HT-29 (cell line): ENCODE measurements at places on chromosomes 16 and 17.

DNA sequence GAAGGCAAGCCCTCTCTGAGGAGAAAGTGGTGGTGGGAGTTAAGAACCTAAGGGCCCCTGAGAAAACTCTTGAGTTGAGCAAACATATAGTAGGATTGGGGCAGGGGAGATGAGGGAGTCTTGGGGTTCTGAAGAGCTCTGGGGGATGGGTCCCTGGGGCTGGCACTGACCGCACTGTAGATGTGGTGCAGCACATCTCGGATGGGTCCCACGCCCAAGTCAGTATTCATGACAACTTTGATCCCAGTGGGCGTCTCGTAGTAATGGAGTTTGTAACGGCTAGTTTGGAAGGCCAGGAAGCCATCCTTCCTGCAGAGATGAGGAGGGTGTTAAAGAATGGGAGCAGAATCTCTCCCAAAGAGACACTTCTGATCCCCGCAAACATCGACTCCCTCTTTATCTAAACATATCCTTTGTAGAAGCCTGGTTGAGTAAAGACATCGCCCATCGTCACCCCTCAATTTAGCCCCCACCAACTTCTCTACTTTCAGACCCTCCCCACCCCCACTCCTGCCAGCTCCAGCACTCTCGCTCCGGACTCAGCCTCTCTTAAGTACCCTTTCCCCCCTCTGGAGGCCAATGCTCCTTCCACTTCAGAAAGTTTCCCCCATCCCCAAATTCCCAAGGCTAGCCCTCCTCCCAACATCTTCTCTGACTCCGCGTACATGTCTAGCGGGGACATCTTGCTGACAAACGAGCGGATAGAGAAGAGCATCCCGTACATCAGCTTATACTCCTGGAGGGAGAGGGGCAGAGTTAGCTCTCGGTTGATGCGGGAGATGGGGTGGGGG is 710 bp downstream of the TRAPPC1 start:
- DNase-seq = no peak

GRCh38 chr17:80244871-80245509 is 15.7 kb upstream of the RNF213 start:
- DNase-seq = no peak

DNA sequence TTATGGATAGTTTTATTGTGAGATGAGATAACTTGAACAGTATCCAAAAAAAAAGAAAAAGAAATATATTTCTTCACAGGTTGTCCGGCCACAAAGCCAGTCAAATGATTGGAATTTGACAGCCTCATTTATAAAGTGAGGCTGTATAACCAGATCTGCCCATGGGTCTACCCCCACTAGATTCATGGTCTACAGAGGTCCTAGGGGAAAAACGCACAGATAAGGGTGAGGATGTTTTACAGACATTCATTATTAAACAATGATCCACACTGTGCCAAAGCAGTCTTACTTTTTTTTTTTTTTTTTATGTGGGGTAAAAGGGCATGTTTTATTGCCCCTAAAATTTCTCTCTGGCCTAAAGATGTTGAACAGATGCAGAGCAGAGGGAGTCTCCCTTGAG is 1503.0 kb upstream of the CDH8 start:
- DNase-seq = no peak

DNA sequence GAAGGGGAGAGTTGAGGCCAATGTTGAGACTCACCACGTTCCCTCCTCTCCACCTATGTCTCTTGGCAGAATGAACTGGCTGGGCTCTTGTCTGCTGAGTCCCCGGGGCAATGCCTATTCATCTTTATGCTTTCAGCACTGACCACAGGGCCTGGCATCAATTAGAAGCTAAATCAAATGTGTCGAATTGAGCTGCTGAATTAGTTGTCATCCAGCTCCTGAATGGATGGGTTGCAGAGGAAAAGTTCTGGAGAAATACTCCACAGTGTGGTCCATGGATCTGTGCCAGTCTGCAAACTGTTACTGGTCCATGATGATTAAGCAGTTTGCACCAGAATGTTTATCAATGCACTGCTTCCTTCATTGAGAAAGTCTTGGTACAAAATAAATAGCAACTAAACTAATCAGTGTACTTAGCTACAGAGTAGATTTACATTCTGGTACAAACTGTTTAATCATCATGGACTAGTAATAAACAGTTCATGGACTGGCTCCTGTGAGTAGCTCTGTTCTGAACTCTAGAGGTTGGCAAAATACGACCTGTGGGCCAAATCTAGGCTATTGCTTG is 4.6 kb downstream of the CNGB1 start:
- no peak for DNase-seq

GRCh38 chr16:83301971-83302370 is 505.8 kb upstream of the HSBP1 start:
- no peak for DNase-seq

GRCh38 chr16:70267516-70267915 is 15.8 kb upstream of the EXOSC6 start:
- DNase-seq = peak; percentile 67

GRCh38 chr17:78307887-78308638 is 51.8 kb downstream of the SOCS3 start:
- DNase-seq = no peak

GRCh38 chr16:74759564-74759963 is 15.1 kb downstream of the FA2H start:
- DNase-seq = no peak

GRCh38 chr17:58056476-58056875 is 26.7 kb upstream of the DYNLL2 start:
- no peak for DNase-seq

DNA sequence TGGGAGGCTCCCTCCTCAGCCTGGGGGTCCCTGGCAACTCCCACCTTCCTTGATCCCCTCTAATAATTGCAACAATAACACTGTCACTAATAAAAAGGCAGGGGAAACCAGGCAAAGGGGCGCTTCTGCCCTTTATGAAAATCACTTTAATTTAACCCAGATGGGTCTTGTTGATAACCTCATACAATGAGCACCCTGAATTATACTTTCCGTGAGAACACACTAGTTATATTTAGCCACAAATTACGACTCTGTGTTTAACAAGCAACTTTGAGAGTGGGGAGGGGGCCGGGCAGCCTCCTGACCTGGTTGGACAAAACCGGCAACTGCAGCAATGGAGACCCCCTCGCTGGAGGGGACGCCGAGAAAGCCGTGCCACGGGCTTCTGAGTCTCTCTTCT is 5.7 kb upstream of the BAHCC1 start:
- no peak for DNase-seq

GRCh38 chr17:19365833-19366636 is 3.5 kb upstream of the B9D1 start:
- DNase-seq = no peak

DNA sequence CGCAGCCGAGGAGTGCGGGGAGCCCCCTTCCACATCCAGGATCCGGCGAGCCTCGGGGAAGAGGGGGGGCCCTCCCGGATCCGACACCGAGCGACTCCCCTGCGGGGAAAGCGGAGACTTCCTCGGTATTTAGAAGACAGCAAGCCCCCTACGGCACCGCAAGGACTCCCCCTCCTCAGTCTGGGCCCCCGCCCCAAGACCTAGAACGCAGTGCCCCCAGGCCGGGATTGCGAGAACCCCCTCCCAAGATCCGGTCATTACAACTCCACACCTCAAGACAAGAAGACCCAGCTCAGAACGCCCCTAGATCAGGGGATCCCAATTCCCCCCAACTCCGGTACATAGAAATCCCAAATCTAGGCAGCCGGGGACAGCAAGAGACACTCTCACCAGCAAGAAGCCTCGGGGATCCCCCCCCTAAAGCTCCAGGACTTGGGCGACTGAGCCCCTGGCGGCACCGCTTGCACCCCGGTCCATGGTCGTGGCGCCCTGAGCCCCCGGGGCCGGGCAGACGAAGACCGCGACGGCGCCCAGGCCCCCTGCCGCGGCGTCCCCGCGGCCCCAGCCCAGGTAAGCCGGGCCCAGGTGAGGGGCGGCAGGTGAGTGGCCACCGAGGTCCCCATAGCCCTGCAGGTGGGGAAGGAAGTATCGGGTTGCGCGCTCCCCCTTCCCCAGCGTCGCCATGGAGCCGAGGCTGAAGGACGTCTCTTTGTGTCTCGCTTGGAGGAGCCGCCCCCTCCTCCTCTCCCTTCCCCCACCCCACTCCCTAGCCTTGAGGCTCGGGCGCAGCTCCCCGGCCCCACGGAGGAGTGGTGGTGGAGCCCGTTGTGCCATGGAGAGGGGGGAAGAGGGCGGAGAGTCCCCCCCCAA is 641 bp downstream of the SBK1 start:
- no peak for DNase-seq

- no peak for DNase-seq
These were observed 29.8 kb upstream of the HS3ST3A1 start for GRCh38 chr17:13631529-13631928.

GRCh38 chr16:68298312-68298711 is 12.4 kb downstream of the SLC7A6OS start:
- DNase-seq = no peak

DNA sequence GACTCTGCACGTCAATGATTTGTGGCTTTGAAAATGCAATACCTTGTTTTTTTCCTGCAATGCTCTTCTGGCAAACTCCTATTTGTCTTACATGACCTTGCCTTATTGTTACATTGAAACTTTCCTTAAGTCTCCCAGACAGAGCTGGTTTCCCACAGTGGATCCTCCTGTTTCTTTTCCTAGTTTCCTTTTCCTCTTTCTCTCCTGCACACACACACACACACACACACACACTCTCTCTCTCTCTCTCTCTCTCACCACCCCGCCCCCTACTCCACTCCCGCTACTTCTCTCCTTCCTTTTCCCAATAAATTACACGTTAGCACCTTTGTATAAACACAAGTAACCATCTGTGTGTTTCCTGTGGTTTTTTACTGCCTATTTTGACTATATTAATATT is 2.3 kb downstream of the ORC6 start:
- DNase-seq = no peak

- DNase-seq = peak; percentile 43
These were observed 558 bp downstream of the PEX12 start for GRCh38 chr17:35577830-35578196.

- no peak for DNase-seq
These were observed 1241.8 kb upstream of the GOT2 start for GRCh38 chr16:59975953-59976352.
